ENCODE measurements at places on chromosomes 2 and 18.

GRCh38 chr2:215667585-215668377, 231.9 kb upstream of the FN1 start:
- DNase-seq, result no peak

- no peak for DNase-seq
Measured at GRCh38 chr2:1590596-1591460, 153.5 kb downstream of the PXDN start.

DNA sequence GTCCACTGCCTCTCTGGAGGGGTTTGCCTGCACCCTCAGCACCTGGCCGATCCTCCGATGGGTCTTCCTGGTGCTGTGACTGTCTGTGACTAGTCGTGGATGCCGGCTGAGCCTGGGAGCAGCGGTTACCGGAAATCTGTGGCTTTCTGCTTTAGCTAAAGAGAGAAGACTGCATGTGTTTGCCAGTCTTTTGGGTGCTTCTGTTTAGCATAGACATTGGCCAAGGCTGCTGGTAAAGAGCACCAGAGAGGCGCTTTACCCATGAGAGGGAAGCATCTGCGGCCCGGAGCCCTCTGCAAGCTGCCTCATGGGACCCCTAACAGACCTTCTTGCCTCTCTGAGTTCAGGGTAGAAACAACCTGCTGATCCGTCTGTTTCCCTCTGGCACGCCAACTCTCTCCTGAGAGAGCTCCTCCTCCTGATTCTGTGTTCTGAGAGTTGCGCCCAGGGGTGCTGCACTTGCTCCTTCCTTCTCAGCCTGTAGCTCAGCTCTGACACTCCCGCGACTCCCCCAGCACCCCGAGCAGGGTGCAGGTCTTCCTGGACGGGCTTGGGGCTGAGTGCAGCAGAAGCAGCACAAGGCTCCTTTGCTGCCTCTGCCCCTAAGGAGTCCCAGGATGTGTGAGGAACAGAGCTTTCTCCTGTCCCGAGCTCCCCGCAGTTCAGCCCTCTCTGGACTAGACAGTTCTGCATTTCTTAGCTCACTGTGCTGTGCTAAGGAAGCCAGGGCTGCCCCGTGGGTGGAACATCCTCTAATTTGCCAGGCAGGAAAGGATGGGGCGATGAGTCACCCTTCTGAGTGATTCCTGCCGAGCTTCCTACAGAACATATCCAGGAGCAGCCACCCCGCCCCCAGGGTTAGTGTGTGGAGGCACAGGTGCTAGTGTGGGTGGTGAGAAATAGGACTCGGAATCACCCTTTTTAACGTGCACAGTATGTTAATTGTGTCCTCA, 203.2 kb downstream of the SH3RF3 start:
- peak; percentile 51 for DNase-seq

DNA sequence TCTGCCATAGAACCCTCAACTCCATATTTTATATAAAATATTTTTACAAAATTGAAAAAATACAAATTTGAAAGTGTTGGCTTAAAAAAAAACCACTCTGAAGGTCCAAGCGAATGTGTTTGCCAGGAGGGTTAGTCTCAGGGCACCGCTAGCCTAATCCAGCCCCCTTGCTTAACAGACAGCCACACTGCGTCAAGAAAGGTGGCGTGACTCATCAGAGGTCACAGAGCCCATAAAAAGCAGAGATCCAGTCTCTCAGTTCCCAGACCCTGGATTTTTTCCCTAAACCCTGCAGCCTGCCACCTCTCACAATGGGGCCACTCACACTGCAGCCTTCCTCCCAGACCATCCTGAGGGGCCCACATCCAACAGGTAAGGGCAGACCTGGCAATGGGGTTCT, 3.9 kb upstream of the TNS1 start:
- DNase-seq, result no peak

DNA sequence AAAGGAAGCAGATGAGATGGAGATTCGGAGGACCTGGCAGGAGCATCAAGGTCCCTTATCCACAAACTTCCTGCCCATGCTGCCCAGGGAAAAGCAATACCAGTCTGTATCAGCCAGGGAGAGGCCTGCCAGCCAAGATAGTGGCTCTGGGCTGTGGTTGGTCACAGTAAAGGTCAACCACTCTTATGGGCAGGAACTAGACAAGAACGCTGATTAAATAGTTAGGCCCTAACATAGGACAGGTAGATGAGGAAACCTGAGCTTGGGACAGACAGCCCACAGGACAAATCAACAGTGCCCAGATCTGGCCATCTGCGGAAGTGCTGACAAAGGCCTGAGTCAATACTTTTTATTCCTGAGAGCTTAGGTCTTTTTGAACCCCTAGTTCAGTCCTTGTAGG, 10.7 kb downstream of the PSTPIP2 start:
- no peak for DNase-seq

DNA sequence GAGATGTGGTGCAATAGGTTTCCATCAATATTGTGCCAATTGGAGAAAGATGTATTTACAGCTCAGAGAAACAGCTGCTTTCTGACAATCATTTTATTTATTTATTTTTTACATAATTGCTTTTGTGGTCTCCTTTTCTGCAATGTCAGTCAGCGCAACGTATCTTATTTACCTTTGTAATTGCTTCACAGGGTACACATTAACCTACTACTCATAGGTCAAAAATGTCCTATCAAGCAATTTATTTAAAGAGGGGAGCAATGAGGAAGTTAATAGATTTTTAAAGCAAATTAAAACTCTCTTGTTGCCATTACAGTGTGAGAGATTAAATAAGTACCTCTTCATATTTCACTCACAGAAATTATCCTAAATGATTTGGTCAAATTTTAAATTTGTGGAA, 291.0 kb downstream of the CALCRL start:
- no peak for DNase-seq
